ENCODE measurements at places on chromosomes 11 and 22. TPM values are rescaled to one million over a fixed set of nuclear protein-coding genes. Genes with fewer than 3 reads are reported as not detected.

Gene CRYBB2
- not detected for total RNA-seq

Gene XNDC1N
- 18.7 TPM for total RNA-seq

Gene LRRC74B
- not detected for total RNA-seq

Gene KRTAP5-8
- not detected for total RNA-seq

Gene MAP6
- total RNA-seq = 0.25 TPM

Gene GSTT2B
- not detected for total RNA-seq

Gene TREH
- total RNA-seq = not detected

Gene MPPED2
- total RNA-seq = 0.33 TPM

Gene ASPHD2
- 8.5 TPM for total RNA-seq

DNA sequence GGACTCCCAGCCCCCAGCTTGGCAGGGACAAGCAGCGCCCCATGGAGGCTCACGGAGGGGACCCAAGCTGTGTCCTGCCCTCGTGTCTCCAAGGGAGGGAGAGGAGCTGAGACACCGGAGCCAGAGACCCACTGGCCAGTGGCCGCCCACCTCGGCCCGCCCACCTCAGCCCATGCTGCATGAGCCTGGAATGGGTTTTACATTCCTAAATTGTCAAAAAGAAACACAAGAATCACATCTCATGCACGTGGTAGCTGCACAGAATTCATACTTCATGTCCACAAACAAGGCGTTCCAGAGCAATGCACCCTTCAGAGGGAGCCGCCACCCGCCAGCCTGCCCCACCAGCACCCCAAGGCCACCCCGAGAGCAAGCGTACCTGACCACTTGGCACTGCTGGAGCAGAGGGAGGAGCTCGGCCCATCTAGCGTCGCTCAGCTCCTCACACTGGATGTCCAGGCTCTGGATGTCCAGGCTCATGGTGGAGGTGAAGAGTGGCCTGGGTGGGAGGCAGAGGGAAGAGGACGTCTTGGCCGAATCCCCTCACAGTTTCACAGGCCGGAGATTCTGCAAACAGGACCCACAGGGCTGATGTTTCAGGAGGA is 5.3 kb downstream of the RNH1 start:
- no peak for DNase-seq

- DNase-seq = no peak
Measured at GRCh38 chr11:119367661-119368120, 13.8 kb downstream of the USP2 start.

DNA sequence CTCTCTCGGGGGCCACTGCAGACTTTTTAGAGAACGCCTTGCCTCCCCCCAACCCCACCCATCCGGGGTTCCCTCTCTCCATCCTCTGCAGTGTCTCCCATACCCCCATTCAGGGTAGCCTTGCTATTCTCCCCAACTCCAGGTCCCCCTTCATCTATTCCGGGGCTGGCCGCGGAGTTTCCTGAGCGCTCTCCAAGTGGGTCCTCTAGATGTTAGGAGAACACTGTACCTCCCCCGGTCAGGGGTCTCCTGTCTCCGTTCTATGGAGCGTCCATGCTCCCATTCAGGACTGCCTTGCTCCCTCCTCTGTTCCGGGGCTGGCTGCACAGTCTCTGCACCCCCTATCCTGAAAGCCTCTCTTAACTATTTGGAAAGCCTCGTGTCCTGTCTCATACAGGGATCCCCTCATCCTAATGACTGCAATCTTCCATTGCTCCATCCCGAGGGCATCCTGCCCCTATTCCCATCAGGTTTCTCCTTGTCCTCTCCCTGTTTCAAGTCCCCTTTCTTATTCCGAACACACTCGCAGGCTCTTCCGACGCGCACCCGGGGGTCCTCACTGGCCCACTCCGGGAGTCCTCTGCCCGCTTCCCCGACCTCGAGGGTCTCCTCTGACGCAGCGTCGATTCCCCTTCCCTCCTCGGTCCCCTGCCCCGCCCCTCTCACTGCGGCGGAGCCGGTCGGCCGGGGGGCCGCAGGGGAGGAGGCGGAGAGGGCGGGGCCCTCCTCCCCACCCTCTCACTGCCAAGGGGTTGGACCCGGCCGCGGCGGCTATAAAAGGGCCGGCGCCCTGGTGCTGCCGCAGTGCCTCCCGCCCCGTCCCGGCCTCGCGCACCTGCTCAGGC is at the start of gene NEFH:
NEFH (plus strand) TSS at position 802 of the 845 bp plus-strand sequence. CDS start 45 bp downstream, outside the sequence.
- DNase-seq = no peak

- no peak for DNase-seq
Measured at GRCh38 chr11:67274768-67275605, 8.7 kb downstream of the GRK2 start.

GRCh38 chr11:11836676-11837231 is 5.0 kb upstream of the USP47 start:
- no peak for DNase-seq

GRCh38 chr11:104582431-104582830 is 315.8 kb downstream of the CASP12 start:
- no peak for DNase-seq

DNA sequence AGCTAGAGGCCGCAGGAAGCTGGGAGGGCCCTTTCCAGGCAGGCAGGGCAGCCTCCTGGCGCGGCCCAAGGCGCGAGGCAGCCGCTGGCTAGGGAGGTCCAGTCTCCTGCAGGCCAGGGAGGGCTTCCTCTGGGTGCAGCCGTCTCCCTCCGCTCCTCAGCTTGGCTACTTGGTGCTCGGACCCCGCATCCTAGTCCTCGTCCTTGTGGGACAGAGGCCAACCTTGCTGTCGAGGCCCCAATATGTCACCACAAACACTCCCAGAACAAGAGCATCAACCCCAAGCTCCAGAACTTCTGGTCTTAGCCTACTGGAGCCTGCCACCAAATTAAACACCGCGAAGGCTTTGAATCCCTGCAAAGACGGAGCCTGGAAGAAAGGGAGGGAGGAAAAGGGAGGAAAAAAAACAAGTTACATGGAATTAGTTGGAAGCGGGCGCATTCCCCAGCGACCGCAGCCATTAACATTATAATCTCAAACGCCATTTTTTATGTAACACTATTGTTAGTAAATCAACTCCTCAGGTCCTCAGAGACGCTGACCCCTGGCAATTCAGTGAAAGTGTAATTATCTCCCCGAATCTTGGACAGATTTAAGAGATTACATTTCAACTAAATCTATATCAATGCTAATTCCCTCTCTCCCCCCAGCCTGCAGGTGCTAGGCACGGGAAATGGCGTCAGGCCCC is 12.7 kb upstream of the PAX6 start:
- DNase-seq = no peak

- no peak for DNase-seq
Measured at GRCh38 chr11:24623121-24623520, 126.3 kb downstream of the LUZP2 start.

DNA sequence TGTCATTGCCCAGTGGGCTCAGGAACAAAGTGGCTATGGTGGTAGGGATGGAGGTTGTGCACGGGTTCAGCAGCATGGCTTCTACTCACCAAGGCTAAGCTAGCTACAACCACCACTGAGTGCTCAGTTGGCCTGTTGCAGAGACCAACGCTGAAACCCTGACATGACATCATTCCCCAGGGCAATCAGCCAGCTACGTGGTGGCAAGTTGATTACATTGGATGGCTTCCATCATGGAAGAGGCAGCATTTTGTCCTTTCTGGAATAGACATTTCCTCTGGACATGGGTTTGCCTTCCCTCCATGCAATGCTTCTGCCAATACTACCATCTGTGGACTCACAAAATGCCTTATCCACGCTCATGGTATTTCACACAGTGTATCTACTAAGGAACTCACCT is 634.3 kb downstream of the OPCML start:
- DNase-seq = no peak

DNA sequence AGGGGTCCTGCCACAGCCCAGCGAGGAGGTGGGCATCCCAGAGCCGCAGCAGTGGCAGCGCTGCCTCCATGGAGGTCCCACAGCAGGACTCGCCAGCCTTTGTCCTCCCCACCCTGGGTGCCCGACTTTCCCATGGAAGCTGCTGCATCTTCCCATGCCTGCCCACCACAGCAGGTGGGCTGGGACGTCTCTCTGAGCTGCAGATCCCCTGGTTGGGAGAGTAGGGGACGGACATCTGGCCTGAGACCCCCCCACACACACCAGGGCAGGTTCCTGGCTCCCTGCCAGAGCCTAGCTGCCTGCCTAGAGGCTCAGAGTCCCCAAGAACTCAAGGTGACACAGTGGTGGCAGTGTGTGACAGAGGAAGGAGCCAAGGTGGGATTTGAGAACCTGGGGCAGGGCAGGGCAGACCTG is 21.5 kb upstream of the PRR5 start:
- DNase-seq = no peak

- no peak for DNase-seq
Measured at GRCh38 chr11:101706541-101706940, 122.7 kb upstream of the TRPC6 start.

GRCh38 chr11:75855206-75855605 is 40.2 kb downstream of the UVRAG start:
- no peak for DNase-seq

DNA sequence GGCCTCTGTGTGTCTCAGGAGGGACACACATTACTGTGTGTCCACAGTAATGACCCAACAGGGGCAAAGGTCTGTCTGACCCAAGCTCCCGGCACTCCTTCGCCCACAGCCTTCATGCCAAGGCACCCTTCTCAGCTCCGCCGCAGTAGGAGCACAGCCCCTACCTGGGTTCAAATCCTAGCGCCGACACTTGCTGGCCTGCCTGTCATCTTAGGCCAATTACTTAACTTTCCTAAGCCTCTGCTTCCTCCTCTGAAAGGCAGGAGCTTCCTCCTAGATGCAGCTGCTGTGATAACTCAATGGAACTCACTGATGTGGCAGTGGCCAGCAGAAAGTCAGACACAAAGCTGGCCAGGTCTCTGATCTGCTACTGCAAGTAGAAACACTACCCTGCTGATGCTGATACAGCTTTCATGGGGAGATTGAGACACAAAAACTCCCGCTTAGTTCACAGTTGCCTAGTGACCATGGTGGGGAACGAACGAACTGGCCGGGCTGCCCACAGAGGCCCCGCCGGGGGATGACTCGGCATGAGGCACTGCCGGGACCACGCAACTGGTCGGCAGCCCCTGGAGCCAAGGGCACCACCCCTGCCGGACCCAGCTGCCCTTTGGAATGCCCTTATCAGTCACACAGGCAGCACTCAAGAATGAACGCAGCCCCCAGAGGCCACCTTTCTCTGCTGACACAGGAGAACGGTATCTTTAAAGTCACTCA is 8.1 kb downstream of the EHD1 start:
- DNase-seq = no peak

DNA sequence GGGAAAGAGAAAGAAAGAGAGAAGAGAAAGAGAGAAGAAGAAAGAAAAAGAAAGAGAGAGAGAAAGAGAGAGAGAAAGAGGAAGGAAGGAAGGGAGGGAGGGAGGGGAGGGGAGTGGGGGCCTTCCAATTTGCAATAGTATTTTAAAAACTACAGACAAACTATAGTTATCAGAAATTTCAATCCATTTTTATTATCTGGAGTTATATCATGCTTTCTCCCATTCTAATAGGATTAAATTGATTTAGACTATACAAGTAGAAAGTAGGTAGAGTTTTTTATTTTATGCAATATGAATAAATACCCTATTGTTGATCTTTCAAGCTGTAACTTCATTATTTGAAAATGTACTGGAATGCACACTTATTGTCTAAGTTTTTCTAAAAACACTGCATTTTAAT is 70.2 kb upstream of the CEP126 start:
- DNase-seq = no peak

DNA sequence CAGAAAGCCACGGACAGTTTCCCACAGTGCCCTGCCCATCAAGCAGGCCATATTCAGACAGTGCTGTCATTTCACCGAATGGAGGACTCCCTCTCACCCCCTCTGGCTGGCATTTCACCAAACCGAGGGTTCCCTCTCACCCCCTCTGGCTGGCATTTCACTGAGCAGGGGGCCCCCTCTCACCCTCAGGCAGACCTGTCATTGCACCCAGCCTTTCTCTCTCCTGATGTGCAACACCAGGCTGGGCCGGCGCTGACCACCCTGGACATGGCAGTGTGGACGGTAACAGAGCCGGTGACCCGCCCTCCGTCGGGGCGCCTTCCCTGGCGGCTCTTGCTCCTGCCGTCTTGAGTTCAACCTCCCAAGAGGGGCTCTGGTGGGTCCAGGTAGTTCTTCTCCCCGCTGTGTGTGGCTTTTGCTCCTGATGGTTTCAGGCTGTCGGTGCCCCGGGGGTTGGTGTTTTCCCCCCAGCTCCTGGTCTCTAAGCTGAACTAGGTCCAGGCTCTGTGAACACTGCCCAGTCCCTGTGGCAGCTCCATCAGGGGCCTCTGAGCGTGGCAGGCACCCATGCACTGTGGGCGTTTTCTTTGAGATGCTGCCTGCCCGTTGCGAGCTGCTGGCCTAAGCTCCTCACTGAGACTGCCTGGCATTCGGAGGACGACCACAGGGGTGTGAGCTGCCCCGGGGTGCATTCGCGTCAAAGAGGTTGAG is 46.9 kb downstream of the SMIM38 start:
- DNase-seq = no peak

- no peak for DNase-seq
Measured at GRCh38 chr11:69320326-69320725, 26.4 kb downstream of the MYEOV start.

DNA sequence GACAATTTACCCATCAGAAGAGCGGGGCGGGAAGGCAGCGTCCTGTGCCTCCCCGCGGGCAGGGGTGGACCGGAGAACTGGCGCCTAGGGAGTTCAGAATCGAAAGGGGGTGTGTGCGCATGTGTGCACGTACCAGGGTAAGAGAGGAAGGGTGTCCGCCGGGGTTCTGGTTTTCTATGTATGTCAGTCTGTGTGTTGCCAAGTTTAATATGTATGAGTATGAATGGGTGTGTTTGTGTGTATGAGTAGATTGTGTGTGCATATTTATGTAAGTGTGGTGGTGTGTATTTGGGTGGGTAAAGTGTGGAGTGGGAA is 2.0 kb downstream of the KCNC1 start:
- DNase-seq = no peak

DNA sequence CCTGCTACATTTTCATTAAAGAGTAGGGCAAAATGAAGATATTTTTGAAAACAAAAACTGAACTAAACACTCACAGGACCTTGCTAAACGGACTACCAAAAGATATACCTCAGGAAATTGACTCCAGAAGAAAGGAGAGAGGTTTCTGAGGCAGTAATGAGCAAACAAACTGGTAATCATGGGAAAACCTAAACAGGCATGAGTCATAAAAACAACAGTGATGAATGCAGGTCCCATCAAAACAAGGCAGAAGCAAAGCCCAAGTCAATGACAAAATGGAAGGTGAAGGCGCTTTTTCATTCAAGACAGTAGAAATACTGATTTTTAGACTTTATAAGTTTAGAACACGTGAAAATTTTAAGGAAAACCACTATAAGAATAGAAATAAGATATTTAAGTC is 104.5 kb downstream of the EFCAB6 start:
- DNase-seq = no peak

DNA sequence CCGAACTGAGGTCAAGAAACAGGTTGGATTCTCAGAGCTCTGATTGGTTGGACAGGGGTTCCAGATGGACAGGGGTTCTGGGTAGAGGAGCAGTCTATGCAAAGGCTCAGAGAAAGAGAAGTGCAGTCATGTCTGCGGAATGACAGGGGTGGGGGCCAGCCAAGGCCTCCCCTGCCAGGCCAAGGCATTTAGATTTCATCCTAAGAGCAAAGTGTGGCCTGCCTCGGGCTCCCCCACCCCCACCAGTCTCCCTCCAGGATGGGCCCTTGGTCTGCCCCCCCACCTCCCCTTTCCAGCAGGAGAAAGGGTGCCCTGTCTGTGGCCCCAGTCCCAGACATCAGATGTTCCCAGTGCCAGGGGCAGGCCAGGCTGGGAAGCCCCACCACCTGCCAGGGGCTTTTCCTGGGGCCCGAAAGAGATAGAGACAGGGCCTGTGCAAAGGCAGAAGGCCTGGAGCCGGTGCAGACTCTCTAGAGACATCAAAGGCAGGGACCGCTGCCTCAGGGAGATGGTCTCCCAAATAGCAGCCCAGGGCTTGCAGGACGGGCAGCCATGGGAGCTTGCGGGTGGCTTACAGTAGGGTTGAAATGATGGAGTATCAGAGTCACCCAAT is 9.4 kb downstream of the SUSD2 start:
- DNase-seq = no peak
